ENCODE measurements at places on chromosomes 3 and 15. TPM values are rescaled to one million over a fixed set of nuclear protein-coding genes. Genes with fewer than 3 reads are reported as not detected.

Gene CHST2
- polyA plus RNA-seq: 32.6 TPM

Gene GOLGA6A
- polyA plus RNA-seq: not detected

GRCh38 chr3:149686996-149687395 lies 29.2 kb upstream of the WWTR1 start:
- DNase-seq: no peak

GRCh38 chr15:29924750-29925149 lies 102.5 kb upstream of the TJP1 start:
- DNase-seq: no peak

DNA sequence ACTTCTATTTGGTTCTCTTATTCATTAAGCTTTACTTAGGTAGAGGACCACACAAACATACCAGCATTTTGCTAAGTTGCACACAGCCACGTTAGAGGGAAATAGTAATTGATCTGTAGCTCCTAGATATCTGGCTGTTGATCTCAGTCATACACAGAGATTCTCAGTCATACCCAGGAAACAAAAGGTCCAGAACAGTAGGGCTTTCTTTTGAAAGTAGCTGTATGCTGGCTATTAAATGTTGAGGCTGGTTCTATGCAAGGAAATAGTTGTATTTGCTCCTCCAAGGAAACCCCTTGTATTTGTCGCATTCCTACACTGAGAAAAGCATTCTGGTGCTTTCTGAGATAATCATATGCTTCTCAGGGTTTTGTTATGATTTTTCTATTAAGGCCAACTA lies 523.8 kb downstream of the SOX2 start:
- DNase-seq: no peak
